Hippocampal formation (tissue), 2 donors: ENCODE measurements at places on chromosomes 11 and 22.

DNA sequence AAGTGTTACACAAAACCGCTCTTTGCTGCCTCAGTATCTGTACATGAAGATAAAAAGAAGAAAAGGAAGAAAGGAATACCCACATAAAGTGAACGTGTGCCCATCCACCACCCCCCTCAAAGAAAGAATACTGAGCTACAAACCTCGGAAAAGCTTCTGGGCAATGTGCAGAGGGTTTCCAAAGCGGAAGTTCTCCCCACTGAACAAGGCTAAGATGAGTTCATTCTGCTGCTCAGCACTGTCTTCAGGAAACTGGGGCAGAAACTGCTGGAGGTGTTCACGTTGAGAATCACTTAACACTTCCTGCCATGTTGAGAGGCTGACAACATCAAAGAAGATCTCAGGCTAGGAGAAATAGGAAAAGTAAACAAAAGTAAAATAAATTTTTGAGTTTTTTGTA is 6.9 kb downstream of the NFRKB start:
- DNase-seq = no peak

DNA sequence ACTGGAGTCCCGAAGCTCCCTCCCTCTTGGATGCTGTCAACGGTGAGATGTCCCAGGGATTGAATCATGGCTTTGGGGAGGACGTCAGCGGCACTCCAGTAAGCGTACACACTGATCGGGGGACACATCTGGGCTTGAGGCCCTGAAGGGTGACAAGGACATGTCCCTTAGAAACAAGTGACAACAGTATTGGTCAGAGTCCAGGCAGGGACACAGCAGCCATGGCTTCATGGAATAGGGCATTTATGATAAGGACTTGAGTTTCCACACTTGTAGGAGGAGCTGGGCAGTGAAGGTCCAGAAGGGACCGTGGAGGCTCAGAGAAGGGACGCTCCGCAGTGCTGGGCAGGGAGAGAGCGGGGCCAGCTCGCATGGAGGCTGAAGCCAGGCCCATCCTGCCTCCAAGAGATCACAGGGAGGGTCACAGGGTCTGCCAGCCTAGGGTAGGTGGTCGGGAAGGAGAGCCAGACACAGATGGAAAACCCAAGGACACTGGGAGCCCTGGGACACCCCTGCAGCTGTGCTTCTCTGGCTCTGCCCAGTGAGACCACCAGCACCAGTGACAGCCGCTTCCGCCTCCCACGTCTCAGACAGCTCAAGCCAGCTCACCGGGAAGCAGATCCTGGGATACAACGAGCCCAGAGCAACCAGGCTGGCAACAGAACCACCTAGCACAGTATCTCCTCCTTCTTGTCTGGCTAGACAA is 22.9 kb upstream of the RFPL3 start:
- no peak for DNase-seq

DNA sequence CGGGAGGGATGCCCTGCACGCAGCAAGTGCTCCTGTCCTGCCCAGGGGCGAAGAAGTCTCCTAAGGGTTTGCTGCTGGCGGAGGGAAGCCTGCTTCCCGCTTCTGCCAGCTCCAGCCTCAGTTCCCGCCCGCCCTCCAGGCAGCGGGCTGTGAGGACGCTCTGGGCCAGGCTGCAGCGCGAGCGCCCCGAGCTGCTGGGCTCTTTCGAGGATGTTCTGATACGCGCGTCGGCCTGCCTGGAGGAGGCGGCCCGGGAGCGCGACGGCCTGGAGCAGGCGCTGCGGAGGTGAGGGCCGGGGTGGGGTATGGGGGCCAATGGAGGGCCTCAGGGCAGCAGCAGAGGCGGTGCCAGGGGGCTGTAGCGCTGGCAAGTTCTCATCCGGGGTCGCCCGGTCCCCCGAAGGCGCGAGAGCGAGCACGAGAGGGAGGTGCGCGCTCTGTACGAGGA is 2.2 kb downstream of the CRACR2B start:
- no peak for DNase-seq

DNA sequence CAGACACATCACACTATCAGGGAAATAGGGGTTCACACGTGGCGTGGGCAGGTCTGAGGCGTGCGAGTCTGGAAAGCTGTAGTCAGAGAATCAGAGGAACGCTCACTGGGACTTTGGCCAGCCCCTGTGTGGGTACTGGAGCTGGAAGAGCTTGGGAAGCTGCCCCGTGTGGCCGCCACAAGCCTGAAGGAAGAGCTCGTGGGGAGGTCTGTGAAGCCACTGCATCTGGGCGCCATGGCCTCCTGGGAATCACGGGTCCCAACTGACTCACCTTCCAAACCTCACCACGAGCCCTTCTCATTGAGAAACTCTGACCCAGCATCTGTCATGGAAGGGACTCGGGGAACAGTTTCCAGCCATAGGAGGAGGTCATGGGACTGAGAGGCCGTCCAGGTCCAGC is 5.9 kb upstream of the MRGPRF start:
- no peak for DNase-seq

GRCh38 chr22:26182723-26183122 is 13.5 kb downstream of the SEZ6L start:
- DNase-seq = no peak

GRCh38 chr11:65576867-65577755 is 1.3 kb downstream of the EHBP1L1 start:
- DNase-seq = no peak

DNA sequence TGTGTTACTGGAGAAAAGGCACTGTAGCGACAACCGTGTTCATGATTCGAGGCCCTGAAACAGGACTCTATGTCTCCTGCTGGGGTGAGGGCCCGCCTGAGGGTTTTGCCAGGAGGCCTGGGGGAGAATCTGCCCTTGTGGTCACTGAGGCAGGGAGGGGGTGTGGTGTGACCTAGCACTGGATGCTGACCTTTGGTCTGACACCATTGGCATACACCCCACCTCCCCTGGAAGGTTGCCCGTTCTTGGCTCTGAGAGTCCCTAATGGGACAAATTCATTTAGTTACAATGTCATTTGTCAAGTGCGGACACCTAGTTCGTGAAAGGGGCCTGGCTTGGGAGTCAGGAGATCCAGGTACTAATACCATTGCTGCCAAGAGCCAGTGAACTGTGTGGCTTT is 29.0 kb downstream of the NECTIN1 start:
- DNase-seq = no peak

GRCh38 chr11:11167806-11168205 is 185.2 kb downstream of the CSNK2A3 start:
- no peak for DNase-seq

DNA sequence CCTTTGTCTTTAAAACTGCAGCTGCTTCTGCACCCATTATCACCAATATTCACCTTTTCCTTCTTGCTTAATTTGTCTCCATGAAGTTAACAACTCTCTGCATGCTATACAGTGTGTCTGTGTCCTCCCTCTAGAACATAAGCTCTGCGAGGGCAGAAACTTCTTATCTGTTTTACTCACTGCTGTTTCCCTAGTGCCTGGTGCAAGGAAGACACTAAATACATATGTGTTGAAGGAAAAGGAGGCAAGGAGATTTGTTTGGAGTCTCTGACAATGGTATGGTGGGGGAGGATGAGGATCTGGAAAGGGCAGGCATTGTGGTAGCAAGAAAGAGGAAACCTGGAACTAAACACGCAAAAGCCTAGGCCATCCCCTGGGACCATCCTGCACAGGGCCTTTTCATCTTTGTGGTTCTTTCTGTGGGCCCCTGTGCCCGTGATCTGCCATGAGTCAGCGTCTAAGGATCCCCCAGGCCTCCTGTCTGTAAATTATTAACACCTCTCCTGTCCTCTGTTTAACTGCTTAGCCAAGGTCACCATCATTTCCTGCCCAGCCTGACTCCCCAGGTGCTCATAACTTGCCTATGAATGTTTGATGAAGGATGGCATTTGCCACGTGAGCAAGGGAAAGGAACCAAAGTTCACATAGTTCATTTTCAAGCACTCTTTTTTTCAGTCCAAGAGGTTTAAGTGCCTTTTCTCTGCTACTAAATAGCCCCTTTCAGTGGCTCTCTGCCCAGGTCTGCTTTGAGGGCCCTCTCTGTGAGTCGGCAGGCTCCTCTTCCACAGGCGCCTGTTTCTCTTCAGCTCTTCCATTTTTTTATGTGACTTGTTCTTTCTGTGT is 131.1 kb downstream of the RASSF10 start:
- DNase-seq = no peak
